Fibroblast of the aortic adventitia (primary cell): ENCODE measurements at places on chromosomes 5 and 9.
A peak's percentile ranks its signal among the peaks of the same experiment; 100 is the strongest.

DNA sequence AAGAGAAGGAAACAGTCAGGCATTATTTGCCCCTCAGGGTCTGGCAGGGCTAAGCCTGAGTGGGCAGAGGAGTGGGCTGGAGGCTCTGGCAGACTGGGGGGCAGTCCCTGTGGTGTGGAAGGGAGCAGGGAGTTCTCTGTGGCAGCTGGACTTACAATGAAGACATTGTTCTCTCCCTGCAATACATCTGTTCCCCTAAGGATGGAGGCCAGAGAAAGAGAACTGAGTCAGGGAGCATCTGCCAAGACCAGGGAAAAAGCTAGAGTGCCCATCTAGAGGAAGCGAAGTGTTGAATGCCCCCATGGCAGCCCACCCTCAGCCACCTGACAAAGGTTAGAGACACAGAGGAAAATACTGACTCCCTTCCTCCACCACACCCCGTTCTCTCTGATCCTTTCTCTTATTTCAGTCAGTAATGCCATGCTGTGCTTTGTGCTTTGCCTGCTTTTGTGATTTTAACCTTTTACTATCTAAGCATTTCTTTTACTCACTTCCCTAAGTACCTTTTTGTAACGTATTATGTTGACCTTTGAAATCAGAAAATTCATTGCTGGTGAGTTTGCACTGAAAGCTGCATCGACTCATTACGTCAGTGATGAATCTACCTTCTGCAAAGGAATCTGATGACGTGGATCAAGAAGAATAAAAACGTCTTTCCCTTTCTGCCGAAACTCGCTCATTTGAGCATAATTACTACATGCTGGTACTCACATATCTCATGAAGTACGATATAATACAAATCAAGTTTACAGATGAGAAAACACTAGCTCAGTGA lies 76.0 kb downstream of the ACTL7B start:
- DNase-seq, result no peak

DNA sequence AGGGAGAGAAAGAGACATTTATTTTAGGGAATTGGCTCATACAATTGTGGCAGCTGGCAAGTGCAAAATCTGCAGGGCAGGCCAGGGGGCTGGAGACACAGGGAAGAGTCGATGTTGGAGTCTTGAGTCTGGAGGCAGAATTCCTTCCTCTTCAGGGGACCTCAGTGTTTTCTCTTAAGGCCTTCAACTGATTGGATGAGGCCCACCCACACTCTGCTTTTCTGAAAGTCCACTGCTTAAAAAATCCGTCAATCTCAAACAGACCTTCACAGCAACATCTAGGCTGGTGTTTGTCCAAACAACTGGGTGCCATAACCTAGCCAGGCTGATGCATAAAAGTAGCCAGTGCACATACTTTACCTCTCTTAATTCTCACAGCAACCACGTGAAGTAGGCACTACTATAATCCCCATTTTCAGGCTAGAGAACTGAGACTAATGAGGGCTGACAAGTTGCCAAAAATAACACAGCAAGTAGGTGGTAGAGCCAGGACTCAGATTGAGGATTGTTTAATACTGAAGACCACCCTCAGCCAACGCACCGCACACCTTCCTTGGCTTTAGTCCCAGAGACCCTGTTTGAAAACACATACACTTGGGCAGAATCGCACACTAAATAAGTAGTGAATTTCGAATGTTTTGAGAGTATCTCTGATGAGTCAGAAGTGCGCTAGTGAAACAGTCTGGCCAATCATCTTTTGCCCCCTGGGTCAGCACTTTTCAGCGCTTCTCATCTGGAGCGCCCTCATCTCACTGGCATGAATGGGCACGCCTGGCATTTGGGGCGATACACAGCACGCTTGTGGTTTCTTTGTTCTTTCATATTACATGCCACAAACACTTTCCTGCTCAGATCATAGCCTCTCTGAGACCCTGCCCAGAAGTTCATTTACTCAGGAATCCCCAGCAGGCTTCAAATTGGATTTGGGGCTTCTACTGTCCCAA lies 591.4 kb downstream of the CCDC171 start:
- DNase-seq, result no peak

DNA sequence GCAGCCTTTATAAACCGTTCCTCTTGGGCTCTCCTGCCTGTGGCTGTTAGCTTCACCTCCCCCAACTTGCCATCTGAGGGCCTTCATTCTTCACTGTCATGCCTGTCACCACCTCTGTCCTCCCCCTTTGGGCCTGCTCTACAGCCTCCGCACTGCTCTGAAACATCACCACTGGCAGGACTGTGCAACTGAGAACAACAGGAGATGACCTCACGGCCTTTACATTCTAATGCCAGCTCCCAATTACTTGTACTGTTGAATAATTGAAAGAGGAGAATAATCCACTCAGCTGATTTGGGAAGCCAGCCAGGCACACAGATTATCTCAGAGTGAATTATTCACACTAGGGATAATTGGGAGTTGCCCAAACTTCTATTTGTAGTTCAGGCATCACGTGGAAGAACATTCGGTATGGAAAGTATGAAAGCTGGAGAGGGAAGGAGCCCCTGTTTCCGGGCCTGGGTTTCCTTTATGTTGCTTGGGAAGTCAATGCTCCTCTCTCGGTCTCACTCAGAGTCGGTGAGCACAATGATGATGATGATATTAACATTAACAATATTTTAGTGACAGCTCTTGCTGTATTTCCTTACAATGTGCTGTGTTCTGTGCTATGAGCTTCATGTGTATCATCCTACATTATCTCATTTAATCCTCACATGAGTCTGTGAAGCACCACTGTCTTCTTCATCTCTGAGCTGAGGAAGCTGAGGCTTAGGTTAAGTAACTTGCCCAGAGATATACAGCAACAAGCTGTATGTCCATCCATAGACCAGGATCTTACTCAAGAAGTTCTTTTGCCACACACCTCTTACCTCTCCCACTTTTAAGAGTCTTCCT lies 99.3 kb upstream of the LRRTM2 start:
- peak; percentile 92 for DNase-seq

- DNase-seq, result no peak
Observed at GRCh38 chr5:7078901-7079300, 317.0 kb upstream of the ADCY2 start.

- no peak for DNase-seq
Observed at GRCh38 chr5:150297236-150297890, 5.3 kb downstream of the ARSI start.

GRCh38 chr5:180114304-180115003 lies 42.9 kb upstream of the RNF130 start:
- DNase-seq, result no peak

DNA sequence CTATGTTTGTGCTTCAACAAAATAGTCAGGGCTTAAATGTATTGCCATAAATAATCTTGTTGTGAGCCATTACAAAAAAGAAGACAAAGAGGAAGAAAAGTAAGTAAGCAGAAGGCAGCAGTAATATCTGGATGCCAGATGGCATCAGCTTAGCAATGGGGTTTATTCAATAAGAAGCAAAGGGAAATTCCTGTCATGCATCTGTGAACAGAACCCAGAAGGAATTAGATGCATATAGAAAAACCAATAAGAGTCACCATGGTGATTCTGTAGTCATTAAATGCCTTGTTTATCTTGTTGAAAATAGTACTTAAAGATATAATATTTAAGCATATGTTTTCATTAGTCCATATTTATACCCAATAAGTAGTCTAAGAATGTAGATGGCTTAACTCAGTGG lies 216.0 kb downstream of the ADAMTSL1 start:
- DNase-seq, result no peak

DNA sequence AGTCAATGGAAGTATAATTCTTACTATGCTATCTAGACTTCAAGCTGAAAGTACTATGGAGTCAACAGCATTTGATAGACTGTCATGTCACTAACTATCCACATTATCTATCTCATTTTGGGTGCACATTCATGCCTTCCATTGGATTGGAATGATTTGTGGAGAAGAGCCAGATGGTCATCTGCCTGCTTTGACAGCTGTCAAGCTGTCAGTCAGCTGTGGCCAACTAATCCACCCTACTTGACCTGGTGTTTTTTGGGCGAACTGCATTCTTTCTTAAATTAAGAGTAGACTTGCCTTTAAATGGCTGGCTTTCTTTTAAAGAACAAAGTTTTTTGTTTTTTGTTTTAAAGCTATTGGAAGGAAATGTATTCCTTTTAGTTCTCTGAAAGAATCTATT lies 151.5 kb downstream of the DCP2 start:
- DNase-seq, result no peak

DNA sequence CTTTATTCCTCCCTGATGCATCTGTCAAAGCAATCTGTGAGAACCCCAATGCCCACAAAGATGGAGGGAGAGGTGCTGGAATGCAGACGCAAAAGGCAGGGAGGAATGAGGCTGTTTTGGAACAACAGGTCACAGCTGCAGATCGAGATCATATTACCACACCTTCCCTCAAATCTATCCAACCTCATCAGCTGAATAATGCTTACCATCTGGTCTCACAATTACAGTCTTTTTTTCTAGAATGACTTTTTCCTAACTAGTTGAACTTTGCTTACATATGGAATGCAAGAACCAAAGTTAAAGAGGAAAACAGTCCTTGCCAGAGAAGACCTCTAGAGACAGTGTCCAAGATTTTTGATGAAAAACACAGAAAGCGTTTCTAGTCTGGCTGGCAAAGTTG lies 158.1 kb downstream of the LPAR1 start:
- peak; percentile 88 for DNase-seq

DNA sequence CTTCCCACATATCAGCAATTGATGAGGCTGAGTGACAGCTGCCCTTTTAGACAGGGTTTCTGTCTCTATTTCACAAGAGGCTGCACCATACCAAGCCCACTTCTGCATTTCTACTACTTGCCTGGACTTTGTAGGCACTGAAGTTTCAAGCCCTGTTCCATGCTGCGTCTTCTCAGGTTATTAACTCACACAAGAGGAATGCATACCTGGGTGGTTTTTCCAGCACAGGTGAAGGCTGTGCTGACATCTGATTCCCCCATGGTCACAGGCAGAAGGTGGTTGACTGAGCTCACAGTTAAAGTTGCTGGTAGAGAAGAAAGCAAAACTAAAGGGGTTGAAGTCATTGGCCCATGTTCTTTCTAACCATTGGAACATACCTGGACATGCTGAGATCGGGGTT lies 86.6 kb downstream of the MAMDC2 start:
- DNase-seq, result no peak

DNA sequence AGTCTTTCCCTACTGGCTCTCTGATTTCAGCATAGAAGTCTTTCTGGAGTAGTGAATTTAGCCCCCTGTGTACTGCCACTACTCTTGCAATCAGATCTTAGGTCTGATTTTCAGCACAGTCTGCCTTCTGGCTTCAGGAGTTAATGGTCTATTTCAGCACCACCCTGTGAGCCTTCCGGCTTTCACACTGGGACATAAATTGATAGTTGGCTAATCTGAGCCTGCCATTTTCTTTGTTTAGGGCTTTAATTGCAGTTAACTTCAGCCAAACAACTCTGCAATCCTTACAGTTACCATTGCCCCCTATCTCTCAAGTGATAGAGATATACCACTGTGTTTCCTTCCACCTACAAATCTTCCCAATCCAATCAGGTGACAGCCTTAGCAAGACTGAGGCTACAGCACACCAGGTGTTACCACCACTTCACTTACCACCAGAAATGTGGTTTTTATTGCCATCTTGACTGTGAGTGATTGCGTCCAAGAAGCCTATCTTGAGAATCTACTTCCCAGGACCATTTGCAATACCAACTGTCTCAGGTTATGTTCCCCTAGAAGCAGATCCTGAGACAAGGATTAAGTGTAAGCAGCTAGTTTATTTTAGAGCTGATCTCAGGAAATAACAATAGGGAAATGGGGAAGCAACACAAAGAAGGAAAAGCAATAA lies 51.9 kb upstream of the NEK6 start:
- no peak for DNase-seq

DNA sequence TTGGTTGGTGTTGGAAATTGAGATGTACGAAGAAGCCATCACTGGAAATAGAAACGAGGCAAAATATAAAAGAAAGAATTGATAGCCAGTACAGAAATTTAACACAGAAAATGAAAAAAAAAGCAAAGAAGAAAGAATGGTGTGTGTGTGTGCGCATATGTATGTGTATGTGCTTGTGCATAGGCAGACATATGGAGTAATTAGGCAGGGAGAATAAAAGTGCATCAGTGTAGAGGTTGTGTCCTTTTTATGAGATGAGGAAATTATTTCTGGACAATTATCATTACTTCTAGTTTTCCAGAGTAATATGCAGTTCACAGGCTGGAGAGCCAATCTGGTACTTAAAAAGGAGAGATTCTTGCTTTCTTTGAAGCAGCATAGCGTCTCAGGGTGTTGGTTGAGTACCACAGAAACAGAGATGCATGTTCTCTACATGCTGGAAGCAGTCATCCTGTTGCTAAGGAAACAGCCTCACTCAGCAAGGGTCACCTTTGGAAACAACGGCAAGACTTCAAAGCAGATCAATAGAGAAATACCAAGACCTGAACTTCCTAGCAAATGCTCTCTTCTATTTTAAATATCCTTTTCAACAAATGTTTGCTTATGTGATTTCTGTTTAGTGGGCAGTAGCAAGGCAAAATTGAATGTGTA lies 172.7 kb downstream of the TAF11L14 start:
- DNase-seq, result no peak

GRCh38 chr5:133072021-133072420 lies 20.2 kb downstream of the HSPA4 start:
- no peak for DNase-seq

DNA sequence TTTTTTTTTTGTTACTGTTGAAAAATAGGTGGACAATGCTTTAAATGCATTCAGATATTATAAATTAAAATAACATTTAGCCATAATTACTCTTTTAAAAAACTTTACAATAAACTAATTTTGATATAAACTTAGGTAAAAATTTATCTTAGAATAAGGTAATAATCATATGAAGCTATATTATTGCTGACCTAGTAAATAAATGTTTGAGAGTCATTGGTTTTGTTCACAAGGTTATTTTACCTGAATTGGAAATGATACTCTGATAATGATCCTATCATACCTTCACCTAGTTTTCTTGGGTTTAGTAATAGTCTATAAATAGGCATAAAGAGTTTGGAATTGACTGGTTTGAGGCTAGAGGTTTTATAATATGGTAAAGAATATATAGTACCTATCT lies 1076.4 kb upstream of the CDH6 start:
- DNase-seq, result no peak
